ENCODE measurements at places on chromosomes 5 and 9.

DNA sequence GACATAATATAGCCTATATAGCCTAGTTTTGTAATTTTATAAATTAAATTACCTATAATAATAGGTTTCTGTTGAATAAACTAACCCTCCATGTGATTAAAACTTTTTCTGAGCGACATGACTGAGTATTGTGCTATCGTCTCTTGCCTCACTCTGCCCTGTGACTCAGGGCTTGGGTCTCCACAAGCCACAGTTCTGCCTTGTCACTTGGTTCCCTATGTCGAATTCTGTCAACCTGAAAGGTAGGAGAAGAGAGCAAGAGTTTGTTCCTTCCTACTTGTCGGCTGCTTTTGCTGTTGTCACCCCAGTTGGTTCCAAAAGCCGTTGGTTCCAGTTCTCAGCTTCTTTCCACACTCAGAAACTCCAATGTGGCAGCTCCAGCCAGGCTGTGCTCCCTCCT is 285.9 kb downstream of the PSAT1 start:
- no peak for DNase-seq

- DNase-seq = no peak
Measured at GRCh38 chr5:59660737-59661136, 232.8 kb downstream of the PDE4D start.

- no peak for DNase-seq
Measured at GRCh38 chr5:67814569-67815311, 400.8 kb upstream of the PIK3R1 start.

DNA sequence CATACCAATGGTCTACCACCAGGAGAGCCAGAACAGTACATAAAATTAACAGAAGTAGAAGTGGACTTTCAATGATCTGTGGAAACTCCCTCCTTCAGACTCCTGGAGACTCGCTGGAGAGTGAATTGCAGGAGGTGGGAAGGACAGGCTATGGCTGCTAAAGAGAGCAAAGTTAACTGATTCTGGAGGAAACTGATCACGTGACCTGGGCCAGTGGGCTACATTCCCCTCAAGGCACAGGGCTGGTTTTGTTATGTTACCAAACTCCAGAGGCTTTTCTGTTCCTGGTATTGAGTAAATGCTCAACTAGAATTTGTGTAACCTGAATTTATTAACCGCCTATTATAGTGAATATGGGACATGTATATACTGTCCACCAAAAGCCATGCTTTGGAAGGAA is 372.6 kb downstream of the MTRR start:
- no peak for DNase-seq

GRCh38 chr9:135665795-135666189 is 2.7 kb downstream of the LCN9 start:
- no peak for DNase-seq

DNA sequence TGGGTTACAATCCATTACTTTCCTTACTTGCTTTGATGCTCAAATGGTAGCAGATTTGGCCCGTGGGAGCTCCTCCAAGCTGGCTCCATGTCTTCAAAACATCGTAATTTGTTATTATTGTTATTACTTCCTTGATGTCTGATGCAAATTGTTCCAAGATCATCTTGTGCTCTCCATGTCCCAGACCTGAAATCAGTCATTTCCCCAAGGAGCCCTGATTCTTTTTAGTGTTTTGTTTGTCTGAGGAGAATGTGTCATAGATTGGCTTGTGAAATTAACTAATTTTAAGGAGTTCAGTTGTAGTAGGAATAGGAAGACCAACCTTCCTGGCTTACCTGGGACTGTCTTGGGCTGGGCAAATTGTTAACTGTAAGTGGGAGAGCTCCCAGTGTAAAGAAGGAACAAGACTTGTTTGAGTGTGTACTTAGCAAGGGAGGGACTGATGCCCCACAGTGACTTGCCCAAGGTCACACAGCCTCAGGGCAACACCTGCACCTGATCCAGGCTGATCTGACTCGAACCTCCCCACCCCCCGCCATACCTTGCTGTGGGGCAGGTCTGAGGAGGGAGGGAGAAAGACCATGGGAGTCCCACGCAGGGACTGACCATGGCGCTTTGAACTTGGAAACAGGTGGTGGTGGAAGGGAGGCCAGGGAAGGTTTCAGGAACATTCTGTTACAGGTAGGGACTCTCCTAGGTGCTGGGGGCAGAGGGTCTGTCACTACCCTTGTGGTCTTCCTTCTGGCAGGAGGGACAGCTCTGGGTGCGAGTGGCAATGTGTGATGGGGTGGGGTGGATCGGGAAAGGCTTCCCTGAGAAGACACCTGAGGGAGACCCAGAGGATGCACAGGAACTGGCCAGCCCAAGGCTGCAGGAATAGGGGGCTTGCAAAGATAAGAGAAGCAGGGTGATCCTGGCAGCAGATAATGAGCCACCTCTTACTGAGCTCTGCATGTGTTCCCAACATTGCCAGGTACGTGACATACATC is 2.7 kb upstream of the BICD2 start:
- DNase-seq = no peak

GRCh38 chr5:162377895-162378294 is 310.3 kb downstream of the GABRG2 start:
- no peak for DNase-seq

- DNase-seq = no peak
Measured at GRCh38 chr5:169289520-169289919, 11.4 kb downstream of the SLIT3 start.

GRCh38 chr5:124504081-124504916 is 242.1 kb downstream of the ZNF608 start:
- no peak for DNase-seq

DNA sequence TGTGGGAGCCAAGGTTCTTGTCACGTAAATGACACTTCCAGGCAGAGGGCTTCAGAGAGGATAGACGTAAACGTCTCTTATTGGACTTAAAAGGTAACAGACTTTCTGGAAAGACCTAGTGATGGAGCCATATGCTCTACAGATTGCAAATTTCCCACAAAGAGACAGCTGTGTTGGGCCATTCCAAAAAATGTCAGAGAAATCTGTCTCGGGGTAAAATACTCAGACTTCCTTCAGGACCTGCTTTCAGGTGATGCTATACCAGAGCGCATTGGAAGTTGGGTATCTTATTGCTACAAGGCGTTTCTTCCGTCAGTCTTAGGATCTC is 29.2 kb downstream of the PROP1 start:
- DNase-seq = no peak

DNA sequence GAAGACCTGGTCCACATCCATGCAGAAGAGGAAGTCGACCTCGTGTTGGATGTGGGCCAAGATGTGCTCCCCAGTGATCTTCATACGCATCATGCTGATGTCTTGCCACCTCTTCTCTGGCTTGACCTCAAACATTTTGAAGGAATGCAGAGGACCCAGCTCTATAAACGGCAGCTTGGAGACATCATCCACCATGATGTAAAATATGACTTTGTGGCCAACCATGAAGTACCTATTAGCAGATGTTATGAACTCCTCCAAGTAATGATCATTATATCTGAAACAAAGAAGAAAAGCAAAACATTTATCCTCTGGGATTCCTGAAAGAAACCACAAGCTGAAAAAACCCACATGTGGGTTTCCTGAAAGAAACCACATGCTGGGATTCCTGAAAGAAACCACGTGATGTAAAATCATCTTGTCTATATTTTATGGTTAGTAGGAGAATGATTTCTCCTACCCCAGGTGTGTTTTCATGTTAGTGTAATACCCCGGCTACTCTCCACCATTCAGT is 52.3 kb downstream of the GGTA1 start:
- DNase-seq = no peak

DNA sequence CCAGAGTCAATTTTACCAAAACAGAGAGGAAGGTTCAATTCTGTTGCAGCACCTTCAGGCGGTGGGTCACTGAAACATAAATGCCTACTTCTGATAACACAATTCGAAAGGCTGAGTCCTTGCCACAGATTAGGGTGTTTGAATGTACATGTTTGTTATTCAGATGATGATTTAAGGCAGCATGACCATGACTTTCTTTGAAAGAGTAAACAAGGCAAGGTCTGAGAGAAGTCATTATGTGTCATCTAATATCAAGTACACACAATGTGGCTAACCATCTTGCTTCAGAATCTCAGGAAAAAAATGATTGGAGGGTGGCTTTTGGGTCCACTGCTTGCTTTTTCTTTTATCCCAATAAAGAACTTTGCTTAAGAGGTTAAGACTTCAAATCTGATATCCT is 457.5 kb downstream of the TAF11L14 start:
- no peak for DNase-seq

GRCh38 chr9:93149361-93149760 is 15.3 kb upstream of the NINJ1 start:
- no peak for DNase-seq

DNA sequence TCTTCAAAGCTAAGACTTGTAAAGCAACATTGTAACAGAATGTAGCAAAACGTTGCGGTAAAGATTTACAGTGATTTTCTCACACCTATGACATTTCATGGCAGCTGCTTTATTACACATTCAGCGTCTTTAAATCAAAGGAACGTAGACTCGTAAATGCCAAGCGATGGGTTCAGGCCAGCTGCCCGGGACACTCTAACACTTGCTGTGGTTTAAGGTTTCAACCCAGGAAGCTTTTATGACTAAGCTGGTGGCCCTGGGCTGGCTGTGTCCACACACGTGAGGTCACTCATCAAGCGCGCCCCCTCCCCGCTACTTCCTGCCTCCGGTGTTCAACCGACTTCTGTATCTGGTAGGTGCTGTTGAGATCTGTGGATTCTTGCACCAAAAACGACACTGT is 2.5 kb downstream of the SLC6A18 start:
- no peak for DNase-seq

DNA sequence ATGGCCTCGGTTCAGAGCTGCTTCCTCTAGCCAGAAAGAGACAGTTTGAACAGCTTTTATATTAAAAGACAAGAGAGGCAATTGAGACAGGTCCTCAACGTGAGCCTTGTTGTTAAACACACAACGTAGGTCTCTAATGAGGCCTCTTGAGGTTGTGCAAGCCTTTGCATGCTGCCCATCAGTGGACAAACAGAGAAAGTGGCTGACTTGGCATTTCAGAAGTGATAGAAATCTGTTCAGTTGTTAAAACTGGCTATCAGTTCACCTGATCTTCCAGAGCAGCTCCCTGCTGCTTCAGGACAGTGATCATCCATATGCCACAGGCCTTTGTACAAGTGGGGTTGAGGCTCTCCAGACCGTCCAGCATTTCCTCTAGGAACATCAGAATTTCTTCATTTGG is 58.8 kb downstream of the MROH2B start:
- DNase-seq = no peak

DNA sequence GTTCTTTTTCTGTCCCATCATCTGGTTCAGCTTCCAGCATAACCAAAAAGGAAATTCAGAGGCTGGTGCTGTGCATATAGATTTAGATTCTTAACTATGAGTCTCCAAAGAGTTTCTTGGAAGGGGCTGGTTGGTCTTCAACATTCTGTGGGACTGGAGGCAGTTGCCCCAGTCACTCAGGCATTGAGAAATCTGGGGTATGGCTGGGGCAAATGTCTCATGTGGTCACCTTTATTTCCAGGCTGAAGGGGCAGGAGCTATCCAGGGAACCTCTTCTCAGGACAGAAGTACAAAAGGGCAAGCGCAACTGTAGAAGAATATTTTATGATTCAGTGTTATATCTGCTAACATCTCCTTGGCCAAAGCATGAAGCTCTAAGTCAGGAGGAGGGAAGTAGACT is 15.4 kb upstream of the TMEFF1 start:
- DNase-seq = no peak
